ENCODE measurements at places on chromosomes 12 and 14.

- DNase-seq, result no peak
Measured at GRCh38 chr14:21106176-21106497, 5.3 kb downstream of the TMEM253 start.

DNA sequence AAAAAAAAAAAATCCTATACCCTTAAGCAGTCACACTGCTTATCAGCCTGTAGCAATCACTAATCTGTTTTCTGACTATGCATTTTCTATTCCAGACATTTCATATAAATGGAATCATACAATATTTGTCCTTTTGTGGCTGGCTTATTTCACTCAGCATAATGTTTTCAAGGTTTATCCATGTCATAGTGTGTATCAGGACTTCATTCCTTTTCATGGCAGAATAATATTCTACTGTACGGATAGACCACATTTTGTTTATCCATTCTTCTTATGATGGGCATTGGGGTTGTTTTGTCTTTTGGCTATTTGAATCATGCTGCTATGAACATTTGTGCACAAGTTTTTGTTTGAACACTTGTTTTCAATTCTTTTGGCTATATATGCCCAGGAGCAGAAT is 8.6 kb upstream of the KSR2 start:
- no peak for DNase-seq

- no peak for DNase-seq
Measured at GRCh38 chr12:118188690-118189371, 52.9 kb downstream of the PEBP1 start.

DNA sequence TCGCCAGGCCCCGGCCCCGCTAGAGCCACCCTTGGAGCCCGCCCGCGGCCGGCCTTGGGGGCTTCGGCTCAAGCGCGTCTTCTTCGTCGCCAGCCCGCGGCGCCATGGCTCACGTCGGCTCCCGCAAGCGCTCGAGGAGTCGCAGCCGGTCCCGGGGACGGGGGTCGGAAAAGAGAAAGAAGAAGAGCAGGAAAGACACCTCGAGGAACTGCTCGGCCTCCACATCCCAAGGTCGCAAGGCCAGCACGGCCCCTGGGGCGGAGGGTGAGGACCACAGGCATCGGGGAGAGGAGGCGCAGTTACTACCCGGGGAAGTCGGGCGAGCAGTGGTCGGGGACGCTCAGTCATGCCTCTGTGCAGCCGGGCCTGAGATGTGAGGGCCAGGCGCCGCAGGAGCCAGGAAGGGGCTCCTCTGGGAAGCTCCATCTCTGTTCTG is 573 bp downstream of the ARL6IP4 start:
- no peak for DNase-seq

GRCh38 chr14:106530423-106531107 is 1004.2 kb downstream of the TMEM121 start:
- DNase-seq, result no peak

GRCh38 chr12:111598637-111599452 is at the start of gene ATXN2:
Gene ATXN2 (minus strand): TSS chr12:111599315. CDS start chr12:111599034, 281 bp downstream.
- DNase-seq, result no peak

DNA sequence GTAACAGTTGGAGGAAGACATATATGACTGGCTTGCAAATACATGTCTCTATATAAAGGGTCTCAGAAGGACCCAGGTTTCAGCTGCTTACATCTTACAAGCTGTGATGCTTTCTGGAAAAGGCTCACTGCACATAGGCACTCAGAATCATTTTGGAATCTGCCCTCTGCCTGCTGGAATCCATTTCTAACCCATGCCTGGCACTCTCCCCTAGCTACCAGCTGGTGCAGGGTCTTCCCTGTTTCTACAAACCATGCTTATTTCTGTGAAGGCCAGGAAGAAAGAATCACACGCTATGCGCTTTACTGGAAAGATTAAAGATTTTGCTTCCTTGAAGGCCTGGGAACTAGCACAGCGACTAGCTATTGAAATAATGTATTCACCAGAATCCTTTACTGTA is 151.3 kb downstream of the DICER1 start:
- DNase-seq, result no peak

DNA sequence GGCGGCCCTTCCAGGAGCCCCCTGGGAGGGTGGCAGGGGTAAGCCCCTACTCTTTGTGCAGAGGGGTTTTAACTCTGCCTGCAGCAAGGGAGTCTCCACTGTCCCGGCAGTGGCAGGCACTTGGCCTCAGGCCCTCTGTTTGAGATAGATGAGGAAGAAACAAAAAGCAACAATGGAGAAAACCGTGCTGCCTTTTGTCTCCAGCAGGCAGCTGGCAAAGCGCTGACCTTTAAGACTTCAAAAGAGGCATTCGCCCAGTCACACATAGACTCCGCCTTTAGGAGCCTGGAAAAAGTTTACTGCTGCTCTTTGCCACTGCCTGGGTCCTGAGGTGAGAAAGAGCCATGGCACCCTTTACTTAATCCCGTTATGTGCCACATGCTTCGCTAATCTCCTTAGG is 158.2 kb upstream of the NTF3 start:
- no peak for DNase-seq

DNA sequence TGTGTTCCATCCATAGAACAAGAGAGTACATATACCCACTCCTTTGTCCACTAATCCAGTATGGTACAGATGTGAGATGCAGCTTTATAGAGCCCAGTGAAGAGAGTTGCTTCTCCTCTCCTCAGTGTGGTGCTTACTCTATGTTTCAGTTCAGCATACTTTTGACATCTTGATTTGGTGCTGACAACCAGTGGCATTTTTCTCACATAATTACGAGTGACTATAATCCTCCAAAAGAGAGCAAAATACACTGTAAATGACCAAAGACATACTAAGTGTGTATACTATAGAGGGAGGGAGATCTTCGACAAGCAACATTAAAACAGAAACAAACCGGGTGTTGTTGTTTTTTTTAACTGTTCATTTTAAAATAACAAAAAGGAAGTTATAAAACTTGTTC is 191.5 kb downstream of the KLHL28 start:
- no peak for DNase-seq

DNA sequence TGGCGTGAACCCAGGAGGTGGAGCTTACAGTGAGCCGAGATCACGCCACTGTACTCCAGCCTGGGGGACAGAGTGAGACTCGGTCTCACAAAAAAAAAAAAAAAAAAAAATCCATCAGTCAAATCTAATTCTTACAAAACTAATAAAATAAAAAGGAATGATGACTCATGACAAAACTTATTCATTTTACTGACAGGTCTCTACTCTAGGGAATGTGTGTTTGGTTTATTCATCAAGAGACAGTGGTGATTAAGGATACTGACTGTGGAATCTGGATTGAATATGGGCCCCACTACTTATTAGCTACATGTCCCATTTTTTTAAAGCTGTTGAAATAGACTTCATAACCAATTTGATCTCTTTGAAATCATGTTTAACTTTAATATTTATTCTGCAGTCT is 29.3 kb upstream of the GAS2L3 start:
- no peak for DNase-seq

DNA sequence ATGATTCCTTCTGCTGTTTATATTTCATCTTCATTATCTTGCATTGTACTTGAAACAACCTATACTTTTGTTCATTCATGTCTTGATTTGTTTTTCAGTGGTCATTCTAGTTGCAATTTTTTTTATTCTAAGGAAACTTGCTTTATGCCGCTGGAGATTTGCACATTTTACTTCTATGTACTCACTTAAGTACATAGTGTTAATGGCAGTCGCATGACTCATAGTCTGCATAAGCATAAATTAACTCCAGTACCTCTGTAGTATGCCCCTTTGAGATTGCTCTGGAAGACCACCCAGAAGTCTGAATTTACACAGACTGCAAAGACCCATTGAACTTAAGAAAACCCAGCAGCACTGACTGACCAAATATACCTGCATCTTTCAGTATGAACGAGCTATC is 77.0 kb downstream of the MSRB3 start:
- DNase-seq, result no peak

- DNase-seq, result no peak
Measured at GRCh38 chr12:110431957-110432587, 18.1 kb downstream of the ARPC3 start.

DNA sequence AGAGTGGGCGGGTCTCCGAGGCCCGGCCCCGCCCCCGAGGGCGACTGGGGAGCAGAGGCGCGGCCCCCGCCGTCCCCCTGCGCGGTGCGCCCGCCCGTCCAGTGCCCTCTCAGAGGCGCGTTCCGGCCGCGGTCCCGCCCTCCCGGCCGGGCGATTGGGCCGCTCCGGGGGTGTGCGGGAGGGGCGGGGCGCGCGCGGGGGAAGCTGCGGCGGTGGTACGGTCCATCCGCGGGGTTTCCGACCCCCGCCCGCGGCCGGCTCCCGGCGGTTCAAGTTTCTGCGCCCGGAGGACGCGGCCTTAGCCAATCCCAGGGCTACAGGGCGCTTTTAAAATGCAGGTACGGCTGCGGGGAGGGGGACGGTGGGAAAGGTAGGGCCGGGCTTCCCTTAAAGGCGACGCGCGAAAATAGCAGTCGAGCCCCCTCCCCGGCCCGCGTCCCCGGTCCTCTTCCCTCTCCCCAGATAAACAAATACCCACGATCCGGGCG is 315 bp upstream of the CCDC85C start:
- DNase-seq, result peak; percentile 98

DNA sequence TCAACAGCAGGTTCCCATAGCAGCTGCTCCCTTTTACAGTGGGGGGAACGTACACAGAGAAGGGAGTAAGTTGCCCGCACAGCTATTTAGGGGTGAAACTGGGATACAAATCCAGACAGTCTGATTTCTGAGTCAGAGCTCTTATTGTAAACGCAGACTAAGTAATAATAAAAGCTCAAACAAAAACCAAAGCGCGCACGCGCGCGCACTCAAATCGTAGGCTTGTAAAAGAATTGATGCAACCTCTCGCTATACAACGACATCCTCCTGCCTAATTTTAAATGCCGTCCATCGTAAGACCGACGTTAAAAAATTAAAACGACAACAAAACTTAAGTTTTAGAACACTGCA is 747 bp upstream of the DACT1 start:
- DNase-seq, result peak; percentile 64

GRCh38 chr12:65853489-65854157 is 29.3 kb downstream of the HMGA2 start:
- DNase-seq, result no peak

GRCh38 chr12:75854681-75855309 is 176.8 kb downstream of the PHLDA1 start:
- DNase-seq, result no peak

- no peak for DNase-seq
Measured at GRCh38 chr12:87280893-87281292, 748.3 kb downstream of the C12orf50 start.

GRCh38 chr14:30287579-30288445 is 271.1 kb upstream of the G2E3 start:
- DNase-seq, result no peak

- no peak for DNase-seq
Measured at GRCh38 chr12:77842430-77842829, 11.7 kb downstream of the NAV3 start.

DNA sequence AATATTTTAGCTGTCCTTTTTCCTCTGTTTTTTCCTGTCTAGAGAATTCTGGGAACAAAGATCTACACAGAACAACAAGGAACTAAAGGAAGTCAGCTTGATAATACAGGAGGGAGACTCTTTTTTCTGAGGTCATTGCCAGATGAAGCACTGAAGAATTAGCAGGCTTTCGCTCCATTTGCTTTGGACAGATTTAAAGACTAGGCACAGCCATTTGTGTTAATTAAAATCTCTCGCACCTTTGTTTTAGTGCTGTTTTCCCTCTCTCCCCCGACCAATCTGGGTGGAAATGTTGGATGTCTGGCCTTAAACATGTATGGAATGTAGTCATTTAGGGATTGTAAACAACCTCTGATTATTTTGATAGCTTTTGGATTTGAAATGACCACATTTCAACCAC is 9.6 kb upstream of the GPHN start:
- DNase-seq, result no peak

GRCh38 chr14:106843951-106844483 is 1317.6 kb downstream of the TMEM121 start:
- DNase-seq, result no peak

- DNase-seq, result no peak
Measured at GRCh38 chr14:65472189-65472588, 59.7 kb downstream of the FUT8 start.

DNA sequence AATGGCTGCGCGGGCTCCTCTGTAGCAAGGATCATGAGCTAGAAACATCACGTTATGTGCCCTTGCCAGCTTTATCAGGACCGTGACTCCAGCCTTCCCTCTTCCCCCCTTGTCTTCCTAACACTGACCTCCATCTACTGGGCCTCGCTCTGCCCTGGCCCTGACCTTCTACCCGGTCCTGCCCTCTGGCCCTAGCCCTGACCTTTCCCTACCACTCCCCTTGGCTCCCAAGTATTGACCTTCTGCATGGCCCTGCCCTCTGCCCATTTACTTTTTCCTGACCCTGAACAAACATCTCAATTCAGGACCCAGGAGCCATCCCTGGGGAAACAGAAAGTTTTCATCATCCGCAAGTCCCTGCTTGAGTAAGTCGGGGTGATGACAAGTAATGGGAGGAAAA is 2.0 kb downstream of the SOAT2 start:
- DNase-seq, result peak; percentile 41

DNA sequence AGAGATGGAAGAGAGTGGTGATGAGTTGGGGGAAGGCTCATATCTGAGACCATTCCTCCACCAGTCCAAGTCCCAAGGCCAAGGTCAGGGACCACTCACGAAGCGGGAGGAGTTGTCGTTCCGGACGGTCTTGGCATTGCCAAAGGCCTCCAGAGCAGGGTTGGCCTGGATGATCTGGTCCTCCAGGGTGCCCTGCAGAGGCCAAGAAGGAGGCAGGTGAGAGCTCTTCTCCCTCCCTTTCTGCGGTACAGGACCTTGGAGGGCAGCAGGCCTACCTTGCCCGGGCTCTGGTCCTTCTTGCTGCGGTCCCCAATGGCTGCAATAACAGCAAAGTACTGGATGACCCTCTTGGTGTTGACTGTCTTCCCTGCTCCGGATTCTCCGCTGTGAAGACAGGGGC is 4.0 kb downstream of the MYH7 start:
- DNase-seq, result no peak

DNA sequence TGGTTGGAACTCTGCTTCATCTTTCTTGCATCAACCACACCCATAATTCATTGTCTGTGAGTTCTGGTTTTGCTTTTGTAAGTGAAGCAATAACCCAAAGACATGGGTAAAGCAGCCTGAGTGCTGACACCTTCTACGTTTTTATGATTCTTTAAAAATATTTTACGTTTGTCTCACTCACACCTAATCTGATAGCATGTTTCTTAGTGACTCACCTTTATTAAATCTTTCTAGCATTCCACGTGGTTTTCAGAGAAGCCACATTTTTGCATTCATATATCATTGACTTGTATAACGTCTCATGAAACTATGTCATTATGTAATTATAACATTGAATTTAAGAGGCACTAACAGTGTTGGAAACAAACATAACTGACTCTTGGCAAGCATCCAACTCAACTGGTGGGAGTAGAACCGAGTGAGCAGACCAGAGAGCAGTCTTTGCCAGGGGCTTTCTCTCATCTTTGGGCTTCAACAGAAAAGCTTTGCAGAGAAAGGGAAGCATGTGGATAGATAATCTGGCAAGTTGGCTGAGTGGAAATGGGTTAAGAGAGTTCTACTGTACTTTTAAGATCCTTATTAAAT is 118.8 kb downstream of the TPH2 start:
- DNase-seq, result no peak

- DNase-seq, result no peak
Measured at GRCh38 chr12:120194226-120194533, 335 bp downstream of the GCN1 start.
